Heart right ventricle (tissue), 16 donors: ENCODE measurements at places on chromosomes 16 and 17.

DNA sequence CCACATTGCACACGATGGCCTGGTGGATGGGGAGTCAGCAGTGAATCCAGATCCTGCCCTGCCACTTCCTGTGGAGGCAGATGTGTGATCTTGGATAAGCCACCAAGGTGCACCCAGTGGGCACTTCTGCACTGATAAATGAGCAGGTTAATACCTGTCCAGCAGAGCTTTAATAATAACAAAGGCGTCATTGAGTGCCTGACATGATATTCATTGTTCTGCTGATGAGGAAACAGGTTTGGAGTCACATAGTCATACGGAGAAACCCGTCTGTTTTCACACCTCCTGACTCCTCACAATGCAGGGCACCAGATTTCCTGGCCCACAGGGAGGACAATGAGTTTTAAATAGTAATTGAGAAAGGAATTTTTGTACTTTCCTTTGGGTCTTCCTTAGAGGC lies 324.6 kb upstream of the CDH5 start:
- DNase-seq: no peak

- DNase-seq: no peak
Measured at GRCh38 chr16:52621651-52622050, 74.7 kb upstream of the TOX3 start.

- DNase-seq: peak; percentile 23
Measured at GRCh38 chr16:80122115-80122514, 418.7 kb upstream of the DYNLRB2 start.

- no peak for DNase-seq
Measured at GRCh38 chr17:38538906-38539305, 66.8 kb downstream of the SRCIN1 start.

DNA sequence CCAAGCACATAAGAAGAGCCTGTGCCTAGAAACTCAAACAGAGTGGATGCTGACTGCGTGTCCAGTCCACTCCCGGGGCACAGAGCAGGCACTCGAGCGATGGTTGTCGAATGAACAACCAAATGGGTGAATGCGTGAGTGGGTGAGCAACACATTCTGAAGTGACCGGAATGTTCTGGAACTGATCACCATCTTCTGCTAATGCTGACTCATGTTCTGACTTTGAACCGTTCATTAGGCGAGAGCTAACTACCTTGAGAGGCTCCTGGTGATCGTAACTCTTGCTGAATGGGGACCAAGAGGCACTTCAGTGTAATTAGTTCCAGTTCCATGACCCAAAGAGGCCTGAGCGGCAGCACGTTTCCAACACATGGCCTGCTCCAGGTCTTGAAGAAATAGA lies 37.9 kb downstream of the IRF8 start:
- no peak for DNase-seq
